ENCODE measurements at places on chromosomes 4 and X.

DNA sequence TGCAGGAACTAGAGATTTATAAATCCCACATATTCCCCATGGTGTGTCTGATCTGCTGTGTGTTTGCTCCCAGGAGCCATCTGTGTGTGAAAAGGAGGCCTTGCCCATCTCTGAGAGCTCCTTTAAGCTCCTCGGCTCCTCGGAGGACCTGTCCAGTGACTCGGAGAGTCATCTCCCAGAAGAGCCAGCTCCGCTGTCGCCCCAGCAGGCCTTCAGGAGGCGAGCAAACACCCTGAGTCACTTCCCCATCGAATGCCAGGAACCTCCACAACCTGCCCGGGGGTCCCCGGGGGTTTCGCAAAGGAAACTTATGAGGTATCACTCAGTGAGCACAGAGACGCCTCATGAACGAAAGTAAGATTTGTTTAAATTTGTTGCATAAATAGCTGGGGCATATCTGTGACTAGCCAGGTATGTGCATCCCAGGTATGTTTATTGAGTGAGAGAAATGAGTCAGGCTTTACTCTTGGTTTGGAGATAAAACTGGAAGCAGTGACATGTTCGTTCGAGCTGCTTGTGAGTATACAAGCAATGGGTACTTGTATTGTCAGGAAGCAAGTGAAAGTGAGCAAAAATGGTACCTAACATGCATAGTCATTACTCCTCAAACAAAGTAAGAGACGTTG is 89.5 kb downstream of the PTTG2 start:
- no peak overlapping the region for H3K4me3 ChIP-seq

- no peak overlapping the region for H3K27ac ChIP-seq
- H3K36me3 ChIP-seq, result peaks cover 43% of the 10 kb centered on the region
- peaks cover 37% of the 10 kb centered on the region for H3K4me1 ChIP-seq
- H3K4me3 ChIP-seq, result no peak overlapping the region
- H3K27me3 ChIP-seq, result no peaks in the 10 kb centered on the region
- DNase-seq, result no peak
Observed at GRCh38 chr4:42626629-42627146, 30.2 kb downstream of the ATP8A1 start.

DNA sequence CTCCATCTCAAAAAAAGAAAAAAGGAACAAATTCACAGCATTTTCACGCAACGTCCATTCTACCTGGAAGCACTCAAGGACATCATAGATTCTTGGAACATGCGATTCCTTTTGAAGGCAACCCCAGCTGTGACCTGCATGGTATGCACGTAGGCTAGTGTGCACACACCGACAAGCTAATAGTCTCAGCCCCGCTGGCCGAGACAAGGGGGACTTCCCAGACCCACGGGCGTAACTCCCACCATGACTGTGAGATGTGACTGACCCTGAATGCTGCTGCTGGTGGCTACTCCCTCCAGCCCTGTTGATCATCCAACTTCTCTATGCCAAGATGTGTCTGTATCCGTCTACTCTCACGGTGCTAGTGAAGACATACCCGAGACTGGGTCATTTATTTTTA is 78.3 kb downstream of the CRLF2 start:
- no peak overlapping the region for H3K4me3 ChIP-seq
- no peak overlapping the region for H3K27ac ChIP-seq
- no peak for DNase-seq
- H3K4me1 ChIP-seq, result no peaks in the 10 kb centered on the region
- no peaks in the 10 kb centered on the region for H3K36me3 ChIP-seq

DNA sequence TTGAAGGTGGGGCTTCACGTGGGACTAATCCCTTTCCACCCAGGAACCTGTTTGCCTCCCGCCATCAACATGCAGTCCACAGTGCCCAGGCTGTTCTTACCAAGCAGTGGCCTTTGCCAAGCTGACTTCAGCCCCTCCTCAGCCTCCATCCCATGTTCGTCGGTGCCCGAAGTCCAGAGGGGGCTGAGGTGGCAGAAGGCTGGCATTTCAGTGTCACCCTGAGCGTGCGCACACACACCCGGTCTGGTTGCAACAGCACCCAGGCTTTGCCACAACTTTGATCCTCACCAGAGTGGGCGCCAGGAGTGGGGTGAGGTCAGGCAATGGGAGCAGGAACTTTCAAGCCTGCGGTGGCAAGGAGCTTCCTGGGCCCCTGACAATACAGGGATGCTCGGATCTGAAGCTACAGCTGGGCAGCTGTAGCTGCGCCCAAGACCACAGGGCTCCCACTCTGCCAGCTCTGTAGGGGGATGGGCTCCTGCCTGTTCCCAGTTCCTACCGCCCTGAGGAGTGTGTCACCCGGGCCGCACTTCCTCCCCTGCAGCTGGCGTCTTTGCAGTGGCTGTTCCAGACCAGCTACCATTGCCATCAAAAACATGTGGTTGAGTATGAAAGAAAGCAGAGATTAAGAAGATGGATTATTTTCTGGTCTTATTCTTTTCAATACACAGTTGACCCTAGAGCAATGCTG is 428.0 kb downstream of the EPHA5 start:
- no peak for DNase-seq
- H3K36me3 ChIP-seq, result no peaks in the 10 kb centered on the region
- H3K4me3 ChIP-seq, result no peak overlapping the region
- no peak overlapping the region for H3K27ac ChIP-seq

GRCh38 chr4:66681962-66682361 is 863.3 kb downstream of the CENPC start:
- no peaks in the 10 kb centered on the region for H3K36me3 ChIP-seq
- H3K27me3 ChIP-seq, result no peaks in the 10 kb centered on the region
- H3K4me3 ChIP-seq, result no peak overlapping the region
- DNase-seq, result no peak
- H3K4me1 ChIP-seq, result no peaks in the 10 kb centered on the region

DNA sequence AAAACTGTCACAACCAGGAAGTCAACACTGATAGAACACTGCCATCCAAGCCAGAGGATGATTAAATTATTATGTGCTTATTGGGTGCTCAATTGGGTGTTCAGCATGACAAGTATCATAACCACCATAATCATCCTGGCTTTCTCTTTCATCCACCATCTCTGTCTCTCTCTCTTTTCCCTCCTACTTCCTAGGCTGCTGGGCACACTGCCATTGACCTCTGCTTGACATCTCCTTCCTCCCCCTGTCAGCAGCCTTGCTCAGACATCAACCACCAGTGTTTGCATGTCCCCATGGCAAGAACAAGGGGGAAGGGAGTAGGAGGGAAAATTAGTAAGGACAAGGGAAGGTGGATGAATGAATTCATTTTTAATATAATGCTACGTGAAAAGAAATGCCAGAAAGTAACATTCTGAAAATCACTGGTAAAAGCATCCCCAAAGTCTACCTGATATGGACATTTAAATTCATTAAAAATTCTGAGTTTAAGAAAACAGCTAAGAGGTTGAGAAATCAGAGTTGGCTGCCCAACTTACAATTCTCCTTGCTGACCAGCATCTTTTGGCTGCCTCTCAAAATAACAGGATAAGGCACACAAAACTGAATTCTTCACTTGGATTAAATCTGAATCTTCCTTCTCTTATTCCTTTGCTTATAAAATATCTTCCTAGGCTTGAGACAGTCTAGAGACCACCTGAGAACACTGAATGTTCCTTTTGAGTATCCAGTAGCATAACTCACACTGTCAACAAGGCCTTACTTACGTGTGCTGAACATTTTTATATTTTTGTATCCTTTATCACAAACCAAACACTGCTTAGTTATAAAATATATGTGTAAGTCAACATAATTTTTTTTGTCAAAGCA is 48.5 kb downstream of the SNCA start:
- no peaks in the 10 kb centered on the region for H3K36me3 ChIP-seq
- no peaks in the 10 kb centered on the region for H3K4me1 ChIP-seq
- peaks cover 2% of the 10 kb centered on the region for H3K27me3 ChIP-seq
- H3K27ac ChIP-seq, result no peak overlapping the region

DNA sequence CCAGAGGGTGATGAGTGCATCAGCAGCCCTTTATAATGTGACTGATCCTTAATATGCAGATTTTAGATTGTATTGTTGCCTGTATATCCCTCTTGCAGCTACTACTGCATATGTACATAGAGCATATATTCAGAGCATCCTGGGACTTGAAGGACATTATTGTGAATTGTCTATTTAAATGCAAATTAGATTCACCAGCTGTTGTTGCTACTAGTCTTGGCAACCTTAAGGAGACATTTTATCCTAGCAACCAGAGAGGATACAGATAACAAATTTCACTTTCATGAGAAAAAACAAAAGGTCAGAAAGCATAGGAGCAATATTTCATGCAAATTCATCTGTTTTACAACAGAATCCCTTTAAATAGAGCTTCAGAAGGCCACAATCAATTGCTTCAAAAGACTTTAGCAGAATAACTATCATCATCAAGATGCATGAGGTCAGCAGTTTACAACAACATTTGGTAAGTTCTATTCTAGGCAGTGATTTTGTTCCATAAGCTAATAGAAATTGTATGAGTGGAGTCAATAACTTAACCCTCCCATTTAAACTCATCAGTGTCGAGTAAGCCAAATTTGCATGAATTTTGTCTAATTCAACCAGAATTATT is 148.6 kb downstream of the GC start:
- H3K36me3 ChIP-seq, result no peaks in the 10 kb centered on the region
- H3K27me3 ChIP-seq, result peaks cover 2% of the 10 kb centered on the region
- no peak overlapping the region for H3K27ac ChIP-seq

DNA sequence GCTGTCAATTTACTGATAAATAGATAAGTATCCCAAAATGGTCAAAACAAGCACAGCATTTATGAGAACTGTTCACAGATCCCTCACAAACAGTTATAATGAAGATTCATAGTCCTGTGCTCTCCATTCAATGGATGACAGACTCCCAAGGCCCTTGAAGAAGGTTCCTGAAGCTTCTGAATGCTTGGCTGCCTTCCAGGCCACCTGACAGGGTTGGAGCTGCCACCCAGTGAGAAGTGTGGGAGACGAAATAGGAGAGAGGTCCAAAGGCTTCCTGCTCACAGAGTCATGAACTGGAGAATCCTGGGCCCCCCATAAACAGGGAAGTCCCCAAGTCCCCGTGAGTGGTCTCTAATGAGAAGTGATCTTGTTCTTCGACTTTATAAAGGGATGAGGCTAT is 26.0 kb upstream of the ANXA3 start:
- no peak overlapping the region for H3K4me3 ChIP-seq
- H3K27ac ChIP-seq, result no peak overlapping the region
- DNase-seq, result no peak
- H3K4me1 ChIP-seq, result no peaks in the 10 kb centered on the region

GRCh38 chrX:38327775-38328081 is 419 bp upstream of the RPGR start:
- peak overlapping the region; percentile 83 for H3K4me3 ChIP-seq
- H3K4me1 ChIP-seq, result peaks cover 30% of the 10 kb centered on the region
- DNase-seq, result no peak
- H3K27ac ChIP-seq, result peak overlapping the region; percentile 93
- H3K27me3 ChIP-seq, result no peaks in the 10 kb centered on the region

- no peaks in the 10 kb centered on the region for H3K36me3 ChIP-seq
- H3K4me3 ChIP-seq, result no peak overlapping the region
- H3K27ac ChIP-seq, result no peak overlapping the region
- H3K4me1 ChIP-seq, result peaks cover 4% of the 10 kb centered on the region
- H3K27me3 ChIP-seq, result peaks cover 20% of the 10 kb centered on the region
Observed at GRCh38 chr4:106365613-106366012, 3.0 kb downstream of the GIMD1 start.

GRCh38 chr4:150342945-150343344 is 239.0 kb upstream of the MAB21L2 start:
- H3K4me1 ChIP-seq, result no peaks in the 10 kb centered on the region
- H3K27ac ChIP-seq, result no peak overlapping the region
- no peak overlapping the region for H3K4me3 ChIP-seq
- DNase-seq, result no peak

DNA sequence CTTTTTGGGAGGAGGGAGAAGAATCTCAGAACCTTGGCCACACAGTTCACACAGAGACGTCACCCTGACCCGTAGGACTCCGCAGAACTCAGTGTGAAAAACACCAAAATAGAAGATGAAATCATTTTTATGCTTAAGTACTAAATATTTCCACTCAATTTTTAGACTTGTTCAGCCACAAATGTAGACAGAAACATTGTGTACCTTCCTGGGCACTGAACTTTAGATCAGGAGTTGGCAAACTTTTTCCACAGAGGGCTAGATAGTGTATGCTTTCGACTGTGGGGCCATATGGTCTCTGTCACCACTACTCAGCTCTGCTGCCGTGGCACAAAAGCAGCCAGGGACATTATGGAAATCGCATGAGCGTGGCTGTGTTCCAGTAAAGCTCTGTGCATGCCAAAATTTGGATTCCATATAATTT is 61.8 kb upstream of the STOX2 start:
- no peak overlapping the region for H3K27ac ChIP-seq
- DNase-seq, result no peak
- H3K4me3 ChIP-seq, result no peak overlapping the region
- no peaks in the 10 kb centered on the region for H3K4me1 ChIP-seq
